ENCODE measurements at places on chromosomes 3 and 15.

GRCh38 chr15:64249883-64250575 is 87.2 kb upstream of the PPIB start:
- DNase-seq = no peak

DNA sequence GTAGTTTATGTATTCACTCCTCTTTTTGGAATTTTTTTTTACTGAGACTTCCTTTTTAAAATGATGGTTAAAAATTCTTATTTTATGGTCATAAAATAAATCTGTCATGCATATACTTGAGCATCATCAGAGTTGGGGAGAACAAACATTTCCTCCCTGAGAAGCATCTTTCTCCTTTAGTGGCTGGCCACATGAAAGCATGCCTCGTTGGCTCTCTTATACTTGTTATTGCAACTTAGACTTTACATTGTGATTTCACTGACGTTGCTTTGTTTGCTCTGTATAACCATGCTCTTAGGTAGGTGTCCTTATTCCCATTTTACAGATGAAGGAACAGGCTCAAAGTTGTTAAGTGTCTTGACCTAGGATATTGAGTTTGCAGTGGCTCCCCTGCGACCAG is 18.1 kb downstream of the BBX start:
- DNase-seq = no peak

DNA sequence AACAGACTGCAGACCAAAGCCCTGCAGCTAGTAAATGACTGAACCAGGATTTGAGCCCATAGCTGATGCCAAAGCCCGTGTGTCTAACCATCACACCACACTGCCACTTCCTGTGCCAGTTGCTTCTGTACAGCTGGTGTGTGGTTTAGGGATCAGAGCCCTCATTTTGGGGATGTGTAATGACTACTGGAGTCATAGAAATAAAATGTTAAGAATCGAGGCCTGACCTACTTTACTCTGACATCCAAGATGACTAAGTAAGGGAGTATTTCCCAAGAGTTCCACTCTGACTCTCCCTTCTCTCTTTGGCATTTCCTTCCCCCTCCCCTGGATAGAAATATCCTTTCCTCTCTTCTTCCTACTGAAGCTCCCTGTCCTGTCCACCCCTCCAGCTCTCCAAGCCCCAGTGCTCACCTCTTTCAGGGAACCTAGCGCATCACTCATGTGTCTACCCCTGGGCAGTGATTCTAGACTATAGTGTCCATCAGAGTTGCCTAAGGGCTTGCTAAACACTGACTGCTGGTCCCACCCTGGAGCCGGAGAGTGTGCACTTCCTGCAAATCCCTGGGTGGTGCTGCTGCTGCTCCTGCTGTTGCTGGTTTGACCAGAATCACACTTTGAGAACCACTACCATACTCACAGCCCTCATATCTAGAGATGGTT is 53.8 kb downstream of the MGLL start:
- no peak for DNase-seq

- no peak for DNase-seq
Measured at GRCh38 chr15:85558848-85559247, 178.4 kb downstream of the AKAP13 start.

- DNase-seq = no peak
Measured at GRCh38 chr15:66161108-66161507, 92.4 kb downstream of the MEGF11 start.

GRCh38 chr15:89171136-89172072 is 50.0 kb downstream of the RLBP1 start:
- DNase-seq = no peak

Measured in NCI-H1930 (cell line).